ENCODE measurements at places on chromosomes 6 and 20.

DNA sequence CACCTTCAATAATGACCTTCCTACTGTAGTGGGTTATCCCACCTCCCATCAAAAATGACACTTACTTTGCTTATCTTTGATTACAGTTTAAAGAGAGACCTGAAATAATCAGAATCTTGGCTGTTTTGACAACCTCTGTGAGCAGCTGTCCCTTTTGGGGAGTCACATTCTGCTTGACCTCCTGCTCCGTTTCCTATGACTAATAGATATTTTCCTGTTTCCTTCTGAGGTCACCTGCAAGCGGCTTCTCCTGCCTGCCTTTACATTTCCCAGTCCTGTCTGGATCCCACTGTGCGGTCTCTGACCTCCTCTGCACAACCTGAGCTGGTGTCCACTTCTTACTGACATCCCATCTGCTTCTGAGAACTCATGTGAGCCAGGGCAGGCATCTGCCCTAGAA is 54.2 kb downstream of the TRAM2 start:
- DNase-seq, result no peak

DNA sequence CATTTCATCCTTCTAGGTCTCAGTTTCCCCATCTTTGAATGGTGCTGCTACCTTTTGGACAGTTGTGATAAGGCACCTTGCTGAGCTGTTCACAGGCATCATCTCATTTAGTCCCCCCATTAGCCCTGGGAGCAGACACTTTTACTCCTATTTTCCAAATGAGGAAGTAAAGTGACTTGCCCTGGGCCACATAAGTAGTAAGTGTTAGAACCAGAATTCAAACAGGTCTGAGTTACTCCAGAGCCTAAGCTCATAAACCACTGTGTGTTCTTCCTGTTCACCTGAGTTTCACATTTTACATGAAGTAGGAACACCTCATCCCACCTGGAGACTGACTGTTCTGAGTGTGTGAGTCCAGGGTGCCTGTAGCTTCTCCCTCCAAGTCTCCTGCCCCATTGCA is 43.5 kb upstream of the EPB41L1 start:
- no peak for DNase-seq

GRCh38 chr6:47456536-47456975 is 21.0 kb upstream of the CD2AP start:
- DNase-seq, result no peak

DNA sequence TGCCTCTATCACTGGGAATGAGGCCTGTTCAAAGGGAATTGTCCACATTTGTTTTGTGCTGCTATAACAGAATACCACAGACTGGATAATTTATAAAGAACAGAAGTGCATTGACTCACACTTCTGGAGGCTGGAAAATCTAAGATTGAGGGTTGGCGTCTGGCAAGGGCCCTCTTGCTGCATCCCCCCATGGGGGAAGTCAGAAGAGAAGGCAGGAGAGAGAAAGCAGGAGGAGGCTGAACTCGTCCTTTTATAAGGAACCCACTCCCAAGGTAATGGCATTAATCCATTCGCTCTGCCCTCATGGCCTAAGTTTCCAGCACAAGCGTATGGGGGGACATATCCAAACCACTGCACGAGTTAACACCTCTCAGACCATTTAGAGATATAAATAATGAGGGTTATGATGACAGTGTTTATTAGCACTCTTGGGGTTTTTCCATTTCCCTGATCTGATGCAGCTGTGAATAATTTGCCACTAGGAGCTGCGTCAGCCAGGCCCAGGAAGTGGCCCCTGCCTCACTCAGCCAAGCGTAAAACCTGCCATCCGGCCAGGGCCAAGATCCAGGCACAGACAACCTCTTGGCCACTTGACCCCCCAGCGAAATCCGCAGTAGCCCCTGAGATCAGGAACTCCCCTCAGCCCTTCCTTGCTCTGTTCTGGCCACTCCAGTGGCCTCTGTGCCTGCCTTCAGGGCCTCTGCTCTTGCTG is 14.2 kb upstream of the SLCO4A1 start:
- DNase-seq, result no peak

- DNase-seq, result no peak
These were observed 602.7 kb upstream of the NOX3 start for GRCh38 chr6:156058356-156058755.

DNA sequence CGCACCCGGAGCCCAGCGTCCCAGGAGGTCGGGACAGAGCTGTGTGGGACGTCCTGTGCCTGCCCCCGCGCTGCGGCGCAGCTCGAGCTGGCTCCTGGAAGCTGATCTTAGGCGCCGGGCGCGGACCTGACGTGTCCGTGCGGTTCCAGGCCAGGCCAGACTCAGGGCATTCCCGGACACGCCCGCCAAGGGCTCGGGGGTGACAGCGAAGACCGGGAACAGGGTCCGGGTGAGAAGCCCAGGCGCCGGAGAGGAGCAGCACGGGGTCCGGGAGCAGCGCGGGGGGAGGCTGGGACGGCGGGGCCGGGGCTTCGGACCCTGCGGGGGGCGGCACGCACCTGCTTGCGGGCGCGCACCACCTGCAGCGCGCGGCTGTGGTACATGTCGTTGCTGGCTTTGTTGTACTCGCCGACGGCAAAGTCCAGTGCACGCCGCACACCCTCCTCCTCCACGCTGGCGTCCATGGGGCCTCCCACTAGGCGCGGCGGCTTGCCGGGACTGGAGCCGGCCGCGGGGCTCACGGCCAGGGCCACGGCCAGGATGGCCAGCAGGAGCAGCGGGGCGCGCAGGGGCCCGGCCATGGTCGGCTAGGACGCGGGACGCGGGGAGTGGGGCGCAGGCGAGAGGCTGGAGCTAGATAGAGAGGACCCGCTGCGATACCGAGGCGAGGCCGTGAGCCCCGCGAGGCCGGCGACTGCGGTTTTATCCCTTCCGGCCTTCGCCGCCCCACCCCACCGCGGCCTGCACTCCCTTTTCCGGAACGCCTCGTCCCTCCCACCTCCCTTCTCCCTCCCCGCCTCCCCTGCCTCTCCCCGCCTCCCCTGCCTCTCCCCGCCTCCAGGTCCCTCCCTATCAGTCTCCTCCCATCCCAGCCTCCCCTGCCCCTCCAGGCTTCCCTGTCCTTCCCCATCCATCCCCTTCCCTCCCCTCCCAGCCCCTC is at the start of gene CST3:
Gene CST3, minus strand, starts transcription at position 674 of the 940 bp plus-strand sequence. Its CDS starts 93 bp downstream, at position 581.
- peak; percentile 65 for DNase-seq

- DNase-seq, result no peak
These were observed 57.2 kb downstream of the KLHL31 start for GRCh38 chr6:53608396-53608795.

GRCh38 chr20:32553618-32554017 is 31.5 kb downstream of the NOL4L start:
- DNase-seq, result no peak

DNA sequence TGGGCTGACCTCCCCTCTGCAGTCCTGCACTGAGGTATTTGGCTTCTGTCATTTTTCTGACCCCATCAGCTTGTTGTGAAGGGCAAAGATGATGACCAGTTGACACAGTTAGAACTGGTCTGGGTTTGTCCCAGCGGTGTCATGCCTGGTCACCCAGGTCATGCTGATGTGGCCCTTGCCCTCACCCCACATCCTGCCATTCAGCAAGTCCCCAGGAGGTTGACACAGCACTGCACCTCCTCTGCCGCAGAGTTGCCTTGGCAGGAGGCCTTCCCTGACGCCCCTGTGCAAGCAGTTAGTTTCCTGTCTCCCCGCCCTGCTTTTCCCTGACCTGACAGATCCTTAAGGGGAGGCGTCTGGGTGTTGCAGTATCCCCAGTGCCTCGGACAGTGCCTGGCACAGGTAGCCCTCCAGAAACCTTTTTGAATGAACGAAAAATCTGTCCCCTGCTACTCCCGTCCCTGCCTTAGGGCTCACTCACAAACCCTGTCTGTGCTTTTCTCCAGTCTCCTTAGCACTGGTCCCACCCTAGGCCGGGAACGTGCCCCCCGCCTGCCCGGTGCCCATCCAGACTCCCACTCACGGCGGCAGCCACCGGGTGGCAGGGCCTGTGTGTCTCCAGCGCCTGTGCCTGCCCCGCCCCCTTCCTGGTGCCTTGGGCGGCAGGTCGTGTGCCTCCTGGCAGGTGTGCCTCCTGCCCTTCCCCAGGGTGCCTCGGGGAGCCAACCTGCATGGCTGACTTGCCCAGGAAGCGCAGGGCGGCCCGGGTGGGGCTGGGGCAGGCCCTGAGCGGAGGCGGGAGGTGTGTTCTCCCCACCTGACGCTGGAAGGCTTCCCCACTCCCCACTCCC is 146.3 kb upstream of the RNF24 start:
- peak; percentile 34 for DNase-seq

DNA sequence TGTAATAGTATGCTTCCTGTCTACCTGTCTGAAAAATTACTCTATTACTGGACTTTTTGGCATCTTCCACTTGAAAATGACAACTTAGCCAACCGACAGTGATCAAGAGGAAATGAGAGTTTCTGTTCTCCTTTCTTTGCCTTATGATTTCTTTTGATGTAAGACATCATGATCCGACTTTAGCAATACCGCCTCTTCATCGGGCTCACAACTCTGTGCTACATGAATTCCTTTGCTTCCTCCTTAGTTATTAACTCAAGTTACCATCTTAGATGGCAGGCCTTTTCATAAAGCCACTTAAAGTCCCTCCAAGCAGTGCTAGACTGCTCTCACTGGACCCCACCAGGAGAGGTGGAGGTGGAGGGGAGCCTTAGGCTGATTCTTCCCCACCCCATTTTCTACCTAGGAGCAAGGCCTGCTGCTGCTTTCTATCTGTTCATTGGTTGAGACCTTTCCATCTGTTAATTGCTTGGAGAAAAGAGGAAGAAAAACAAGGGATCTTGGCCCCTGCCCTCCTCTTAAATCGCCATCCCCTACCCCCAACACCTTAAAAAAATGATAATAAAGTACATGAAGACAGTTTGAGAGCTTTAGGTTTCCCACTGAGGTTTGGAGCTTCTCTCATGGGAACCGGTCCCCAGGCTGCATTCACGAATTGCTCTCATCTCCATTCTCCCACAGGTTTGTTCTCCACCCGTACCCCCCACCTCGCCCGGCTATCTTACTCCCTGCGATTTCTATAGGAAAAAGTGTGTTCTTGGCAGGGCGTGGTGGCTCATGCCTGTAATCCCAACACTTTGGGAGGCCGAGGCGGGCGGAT is 21.6 kb upstream of the MCM3 start:
- DNase-seq, result no peak

DNA sequence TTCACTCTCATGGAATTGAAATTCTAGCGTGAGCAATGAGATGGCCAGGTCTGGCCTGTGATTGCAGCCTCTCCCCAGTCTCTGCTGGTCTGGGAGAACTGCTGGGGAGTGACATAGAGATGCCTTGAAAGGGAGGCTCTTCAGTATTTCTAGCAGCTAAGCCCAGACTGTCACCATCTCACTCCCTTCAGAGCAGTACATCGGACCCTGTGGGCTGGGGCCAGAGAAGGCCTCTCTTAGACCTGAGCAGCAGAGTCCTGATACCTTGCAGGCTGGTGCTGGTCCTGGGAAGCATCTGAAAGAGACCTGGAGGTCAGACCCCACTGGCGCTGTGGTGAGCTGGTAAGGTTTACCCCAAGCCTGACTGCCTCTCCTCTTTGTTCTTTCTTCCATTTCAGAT is 87.4 kb downstream of the TCP11 start:
- DNase-seq, result no peak

- no peak for DNase-seq
These were observed 9.9 kb downstream of the SERAC1 start for GRCh38 chr6:158158123-158158522.

DNA sequence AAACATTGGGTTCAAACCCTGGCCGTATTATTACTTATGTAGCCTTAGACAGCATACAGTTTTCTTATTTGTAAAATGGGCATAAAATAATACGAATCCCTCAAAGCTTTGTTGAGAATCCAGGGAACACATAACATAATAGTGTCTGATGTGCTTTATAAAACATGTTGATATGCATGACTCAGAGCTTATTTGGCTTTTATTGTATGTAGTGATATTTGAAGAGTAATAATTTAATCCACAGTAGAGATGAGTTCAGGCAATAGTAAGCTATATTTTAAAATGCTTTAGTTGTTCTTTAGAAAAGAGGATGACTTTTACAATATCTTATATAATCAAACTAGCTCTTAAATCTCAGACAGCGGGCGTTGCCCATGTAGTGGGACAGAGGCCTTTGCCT is 176.4 kb downstream of the SIM1 start:
- no peak for DNase-seq

DNA sequence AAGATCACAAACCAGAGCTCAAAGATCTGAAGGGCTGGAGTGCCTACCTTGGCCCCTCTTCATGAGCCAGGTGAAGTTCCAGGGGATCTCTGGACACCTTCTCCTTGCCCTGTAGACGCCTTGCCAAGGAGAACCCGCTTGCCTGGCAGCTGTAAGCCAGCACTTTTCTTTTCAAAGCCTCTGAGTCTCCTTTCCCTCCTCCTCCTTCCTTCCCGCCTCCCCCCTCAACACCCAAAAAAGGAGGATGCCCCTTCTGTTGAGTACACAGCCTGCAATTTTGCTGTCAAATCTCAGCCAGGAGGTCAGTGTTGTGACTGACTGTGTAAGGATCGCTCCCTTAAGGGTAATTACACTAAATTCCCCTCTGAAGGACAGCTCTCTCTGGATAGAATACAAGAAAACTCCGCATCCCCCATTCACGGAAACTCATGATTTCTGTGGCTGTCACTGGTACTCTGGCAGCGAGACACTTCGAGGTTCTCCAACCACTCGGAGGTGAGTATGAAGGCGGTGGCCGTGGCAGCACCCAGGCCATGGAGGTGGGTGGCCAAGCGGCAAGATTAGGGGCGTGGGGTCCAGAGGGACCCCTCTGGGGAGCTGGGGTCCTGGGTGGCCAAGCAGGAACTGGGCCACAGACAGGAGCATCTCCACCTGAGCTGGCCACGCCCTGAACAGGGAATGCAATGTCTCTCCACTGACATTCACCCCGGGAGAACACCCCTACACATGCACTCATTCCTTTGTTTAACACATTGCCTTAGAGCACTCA is 23.2 kb upstream of the FOXP4 start:
- DNase-seq, result no peak

DNA sequence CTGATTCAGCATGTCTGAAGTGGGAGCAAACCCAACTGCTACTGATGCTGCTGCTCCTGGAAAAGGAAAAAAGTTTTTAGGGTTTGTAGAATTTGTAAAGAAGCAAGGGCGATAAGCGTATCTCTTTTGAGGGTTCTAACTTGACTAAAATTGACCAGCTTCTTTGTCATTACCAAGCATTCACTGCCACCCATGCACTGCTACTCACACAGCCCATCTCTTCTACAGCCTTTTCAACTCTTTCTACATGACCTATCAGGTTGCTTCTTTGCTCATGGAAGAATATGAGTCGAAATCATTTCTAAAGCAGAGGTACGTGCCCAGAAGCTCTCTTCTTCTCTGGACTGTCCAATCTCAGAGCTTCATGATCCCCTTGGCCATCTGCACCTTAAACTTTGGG is 570.9 kb downstream of the EPHA7 start:
- no peak for DNase-seq

DNA sequence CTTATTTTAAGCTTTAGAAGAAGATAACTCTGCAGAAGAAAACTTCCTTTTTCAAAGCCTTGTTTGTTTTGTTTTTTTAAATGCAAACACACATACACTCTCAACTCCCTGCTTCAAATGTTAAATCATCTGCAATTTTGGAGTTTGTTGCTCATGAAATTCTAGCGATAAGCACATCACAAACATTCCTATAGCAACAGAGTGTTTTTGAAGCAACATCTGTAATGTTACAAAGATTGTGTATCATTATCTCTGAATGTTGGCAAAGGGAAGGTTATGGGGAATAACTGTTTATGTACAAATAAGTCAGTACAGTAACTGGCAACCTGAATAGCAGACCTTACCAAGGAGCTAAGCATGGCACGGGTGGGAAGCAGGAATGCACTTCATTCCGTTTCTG is 84.8 kb upstream of the MRPS10 start:
- DNase-seq, result no peak

Data from nucleus accumbens (tissue), 56 donors.